Panc1 (cell line): ENCODE measurements at places on chromosomes 13 and 19. TPM values are rescaled to one million over a fixed set of nuclear protein-coding genes. Genes with fewer than 3 reads are reported as not detected.
A peak's percentile ranks its signal among the peaks of the same experiment; 100 is the strongest.

- no peak overlapping the region for H3K4me3 ChIP-seq
- H3K4me1 ChIP-seq, result no peaks in the 10 kb centered on the region
- DNase-seq, result no peak
- no peaks in the 10 kb centered on the region for H3K27me3 ChIP-seq
- H3K27ac ChIP-seq, result no peak overlapping the region
Measured at GRCh38 chr13:48631441-48631840, 22.3 kb upstream of the CYSLTR2 start.

NCAN gene
- total RNA-seq, result 0.15 TPM

DNA sequence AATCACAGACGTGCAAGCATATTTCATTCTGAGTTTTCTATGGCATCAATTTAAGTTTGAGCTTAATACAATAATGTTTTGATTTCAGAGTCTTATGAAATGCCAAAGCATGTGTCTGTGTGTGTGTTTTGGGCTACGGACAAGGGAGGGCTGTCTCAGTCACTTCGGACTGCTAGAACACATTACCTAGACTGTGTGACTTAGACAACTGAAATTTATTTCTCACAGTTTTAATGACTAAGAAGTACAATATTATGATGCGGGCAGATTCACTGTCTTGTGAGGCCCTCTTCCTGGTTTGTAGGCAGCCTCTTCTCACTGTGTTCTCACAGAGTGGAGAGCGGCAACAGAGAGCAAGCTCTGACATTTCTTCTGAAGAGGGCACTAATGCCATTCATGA is 1202.0 kb downstream of the EFNB2 start:
- no peaks in the 10 kb centered on the region for H3K36me3 ChIP-seq
- no peak overlapping the region for H3K4me3 ChIP-seq
- H3K27ac ChIP-seq, result no peak overlapping the region

GRCh38 chr19:45469945-45470761 is 2.4 kb downstream of the FOSB start:
- H3K27me3 ChIP-seq, result no peaks in the 10 kb centered on the region
- no peak for DNase-seq
- H3K36me3 ChIP-seq, result no peaks in the 10 kb centered on the region; the same call in 1 of the 2 replicates
- H3K4me3 ChIP-seq, result peak overlapping the region; percentile 75

FAM83E gene
- 1.0 TPM for total RNA-seq

RNF17 gene
- not detected for total RNA-seq

KIR2DL4 gene
- not detected for total RNA-seq

DNA sequence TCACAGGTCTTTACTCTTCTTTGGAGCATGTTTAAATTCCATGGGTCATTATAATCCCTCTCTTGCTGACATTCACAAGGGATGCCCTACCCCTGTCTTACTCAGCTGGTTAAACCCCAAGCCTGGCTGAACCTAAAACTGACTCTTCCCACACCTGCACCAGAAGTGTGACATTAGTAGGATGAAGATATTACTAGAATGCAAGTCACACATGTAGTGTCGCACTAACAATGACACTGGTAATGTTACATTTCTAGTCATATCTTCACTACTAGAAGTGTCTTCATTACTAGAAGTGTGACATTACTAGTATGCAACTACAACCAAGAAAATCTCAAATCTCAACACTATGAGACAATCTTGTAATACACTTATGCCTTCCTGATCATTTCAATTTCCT is 14.2 kb downstream of the ZAR1L start:
- H3K4me3 ChIP-seq, result no peak overlapping the region
- no peak overlapping the region for H3K27ac ChIP-seq
- no peaks in the 10 kb centered on the region for H3K36me3 ChIP-seq
- no peak for DNase-seq

DNA sequence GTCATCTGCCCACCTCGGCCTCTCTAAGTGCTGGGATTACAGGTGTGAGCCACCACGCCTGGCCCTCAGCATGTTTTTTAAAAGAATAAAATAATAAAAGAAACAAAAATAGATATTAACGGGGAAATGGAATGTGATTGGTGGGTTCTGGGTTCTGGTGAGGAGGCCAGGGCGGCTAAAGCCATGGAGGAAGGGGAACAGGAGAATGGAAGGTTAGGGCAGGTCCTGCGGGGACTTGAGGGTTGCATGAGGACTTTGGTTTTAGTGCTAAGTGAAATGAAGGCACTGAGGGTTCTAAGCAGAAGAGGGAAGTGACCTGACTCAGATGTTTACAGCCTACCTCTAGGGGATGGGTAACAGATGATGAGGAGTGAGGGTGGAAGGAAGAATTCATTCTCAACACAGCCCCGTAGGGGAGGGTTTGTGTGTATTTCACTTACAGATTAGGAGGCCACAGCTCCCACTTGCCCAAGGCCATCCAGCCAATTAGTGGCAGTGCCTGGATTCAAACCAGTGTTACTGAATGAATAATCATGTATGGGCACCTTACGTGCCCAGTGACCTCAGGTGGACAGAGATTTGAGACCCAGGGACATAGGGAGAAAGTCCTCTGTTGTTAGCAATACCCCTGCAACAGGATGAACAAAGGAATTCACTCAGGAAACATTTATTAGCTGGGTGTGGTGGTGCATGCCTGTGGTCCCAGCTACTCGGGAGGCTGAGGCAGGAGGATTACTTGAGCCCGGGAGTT is 6.7 kb upstream of the MRPL4 start:
- H3K27ac ChIP-seq, result no peak overlapping the region
- no peak overlapping the region for H3K4me3 ChIP-seq
- H3K4me1 ChIP-seq, result no peaks in the 10 kb centered on the region
- no peak for DNase-seq
- H3K36me3 ChIP-seq, result no peaks in the 10 kb centered on the region

SYCN gene
- 0.33 TPM for total RNA-seq

- no peaks in the 10 kb centered on the region; the same call in 1 of the 2 replicates for H3K4me1 ChIP-seq
- H3K27me3 ChIP-seq, result no peaks in the 10 kb centered on the region
- no peak overlapping the region for H3K27ac ChIP-seq
- DNase-seq, result no peak
Measured at GRCh38 chr13:106087201-106087600, 448.3 kb downstream of the EFNB2 start.

URAD gene
- total RNA-seq, result not detected

GRCh38 chr13:53474878-53475277 is 446.3 kb downstream of the OLFM4 start:
- H3K27ac ChIP-seq, result no peak overlapping the region
- DNase-seq, result no peak
- H3K4me3 ChIP-seq, result no peak overlapping the region
- H3K27me3 ChIP-seq, result no peaks in the 10 kb centered on the region
- H3K4me1 ChIP-seq, result no peaks in the 10 kb centered on the region
